ENCODE measurements at places on chromosomes 12 and 14.

GRCh38 chr14:70093156-70093555, 95.6 kb downstream of the SLC8A3 start:
- peaks cover 21% of the 10 kb centered on the region for H3K27me3 ChIP-seq
- DNase-seq = no peak
- no peak overlapping the region for H3K27ac ChIP-seq
- H3K4me1 ChIP-seq = no peaks in the 10 kb centered on the region
- H3K4me3 ChIP-seq = no peak overlapping the region
- H3K36me3 ChIP-seq = no peaks in the 10 kb centered on the region

GRCh38 chr12:42915426-42915825, 325.9 kb upstream of the PRICKLE1 start:
- H3K27ac ChIP-seq = no peak overlapping the region
- no peaks in the 10 kb centered on the region for H3K27me3 ChIP-seq
- no peaks in the 10 kb centered on the region for H3K4me1 ChIP-seq
- peaks cover 9% of the 10 kb centered on the region for H3K36me3 ChIP-seq
- no peak for DNase-seq
- H3K4me3 ChIP-seq = no peak overlapping the region

DNA sequence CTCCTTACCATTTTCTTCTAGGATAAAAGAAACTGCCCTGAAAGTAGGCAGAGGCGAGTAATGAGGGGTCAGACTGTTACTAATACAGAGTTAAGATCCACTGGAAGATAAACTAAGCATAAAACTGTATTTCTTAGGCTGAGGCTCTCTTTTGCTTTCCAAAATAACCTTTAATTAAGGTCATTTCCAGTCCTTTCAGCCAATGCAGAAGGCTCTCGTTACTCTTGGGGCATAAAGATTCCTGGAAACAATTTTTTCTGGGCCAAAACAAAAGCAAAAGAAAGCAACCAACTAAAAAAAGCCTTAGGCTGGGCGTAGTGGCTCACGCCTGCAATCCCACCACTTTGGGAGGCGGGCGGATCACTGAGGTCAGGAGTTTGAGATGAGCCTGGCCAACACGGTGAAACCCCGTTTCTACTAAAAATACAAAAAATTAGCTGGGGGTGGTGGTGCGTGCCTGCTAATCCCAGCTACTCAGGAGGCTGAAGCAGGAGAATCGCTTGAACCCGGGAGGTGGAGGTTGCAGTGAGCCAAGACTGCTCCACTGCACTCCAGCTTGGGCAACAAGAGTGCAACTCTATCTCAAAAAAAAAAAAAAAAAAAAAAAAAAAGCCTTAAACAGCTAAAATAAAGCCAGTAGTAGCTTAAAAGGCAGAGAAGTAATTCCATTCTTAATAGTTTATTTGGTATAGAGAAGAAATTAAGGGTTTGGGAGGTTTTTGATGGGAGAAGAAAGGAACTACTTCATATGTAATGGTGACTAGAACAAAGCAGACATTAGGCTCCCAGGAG, 68.9 kb upstream of the STAC3 start:
- H3K4me1 ChIP-seq = peaks cover 6% of the 10 kb centered on the region
- no peaks in the 10 kb centered on the region for H3K36me3 ChIP-seq
- DNase-seq = no peak
- no peak overlapping the region for H3K4me3 ChIP-seq
- H3K27me3 ChIP-seq = no peaks in the 10 kb centered on the region
- H3K27ac ChIP-seq = no peak overlapping the region

- H3K36me3 ChIP-seq = no peaks in the 10 kb centered on the region
- H3K27me3 ChIP-seq = peaks cover 19% of the 10 kb centered on the region
- no peak overlapping the region for H3K27ac ChIP-seq
- H3K4me3 ChIP-seq = peak overlapping the region; percentile 63
- H3K4me1 ChIP-seq = no peaks in the 10 kb centered on the region
- DNase-seq = no peak
Measured at GRCh38 chr12:57129889-57130288, 1.6 kb downstream of the LRP1 start.

GRCh38 chr14:93331002-93331727, 1.7 kb downstream of the BTBD7 start:
- H3K4me3 ChIP-seq = peak overlapping the region; percentile 94
- peak overlapping the region; percentile 70 for H3K27ac ChIP-seq

Data from natural killer cell treated with Interleukin-12 subunit alpha and Interleukin-12 subunit beta and Interleukin-15 and Interleukin-18, amount 100 ng/mL, for 72 hours (primary cell).